ENCODE measurements at places on chromosomes 5 and 9.

GRCh38 chr9:4764033-4764432 lies 23.0 kb upstream of the AK3 start:
- DNase-seq: no peak

GRCh38 chr5:99243111-99243510 lies 314.3 kb upstream of the CHD1 start:
- DNase-seq: no peak

DNA sequence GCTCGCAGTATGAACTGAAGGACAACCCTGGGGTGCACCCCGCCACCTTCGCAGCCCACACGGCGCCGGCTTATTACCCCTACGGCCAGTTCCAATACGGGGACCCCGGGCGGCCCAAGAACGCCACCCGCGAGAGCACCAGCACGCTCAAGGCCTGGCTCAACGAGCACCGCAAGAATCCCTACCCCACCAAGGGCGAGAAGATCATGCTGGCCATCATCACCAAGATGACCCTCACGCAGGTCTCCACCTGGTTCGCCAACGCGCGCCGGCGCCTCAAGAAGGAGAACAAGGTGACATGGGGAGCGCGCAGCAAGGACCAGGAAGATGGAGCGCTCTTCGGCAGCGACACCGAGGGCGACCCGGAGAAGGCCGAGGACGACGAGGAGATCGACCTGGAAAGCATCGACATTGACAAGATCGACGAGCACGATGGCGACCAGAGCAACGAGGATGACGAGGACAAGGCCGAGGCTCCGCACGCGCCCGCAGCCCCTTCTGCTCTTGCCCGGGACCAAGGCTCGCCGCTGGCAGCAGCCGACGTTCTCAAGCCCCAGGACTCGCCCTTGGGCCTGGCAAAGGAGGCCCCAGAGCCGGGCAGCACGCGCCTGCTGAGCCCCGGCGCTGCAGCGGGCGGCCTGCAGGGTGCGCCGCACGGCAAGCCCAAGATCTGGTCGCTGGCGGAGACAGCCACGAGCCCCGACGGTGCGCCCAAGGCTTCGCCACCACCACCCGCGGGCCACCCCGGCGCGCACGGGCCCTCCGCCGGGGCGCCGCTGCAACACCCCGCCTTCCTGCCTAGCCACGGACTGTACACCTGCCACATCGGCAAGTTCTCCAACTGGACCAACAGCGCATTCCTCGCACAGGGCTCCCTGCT lies 3.8 kb downstream of the IRX1 start:
- no peak for DNase-seq

GRCh38 chr5:122341087-122341486 lies 29.1 kb downstream of the SNCAIP start:
- DNase-seq: no peak

GRCh38 chr9:114430457-114430856 lies 42.7 kb upstream of the AKNA start:
- DNase-seq: no peak

DNA sequence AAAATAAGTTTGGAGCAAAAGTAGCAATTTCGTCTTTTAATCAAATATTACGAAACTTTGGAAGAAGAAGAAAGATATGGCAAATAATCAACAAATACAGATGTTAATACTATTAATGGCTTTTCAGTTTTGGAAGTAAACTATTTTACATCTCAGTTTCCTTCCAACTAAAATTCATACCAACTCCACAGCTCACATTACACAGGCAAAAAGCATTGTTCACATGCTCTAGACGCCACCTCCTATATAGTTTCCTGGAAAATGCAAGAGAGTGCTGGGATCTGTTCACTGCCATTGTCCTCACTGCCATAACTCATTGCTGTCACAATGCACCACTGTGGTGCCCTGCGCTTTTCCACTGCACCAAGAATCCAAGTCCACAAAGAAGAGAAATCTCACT lies 149.0 kb upstream of the FTMT start:
- DNase-seq: no peak

GRCh38 chr5:10333154-10334006 lies 20.1 kb upstream of the MARCHF6 start:
- DNase-seq: no peak

DNA sequence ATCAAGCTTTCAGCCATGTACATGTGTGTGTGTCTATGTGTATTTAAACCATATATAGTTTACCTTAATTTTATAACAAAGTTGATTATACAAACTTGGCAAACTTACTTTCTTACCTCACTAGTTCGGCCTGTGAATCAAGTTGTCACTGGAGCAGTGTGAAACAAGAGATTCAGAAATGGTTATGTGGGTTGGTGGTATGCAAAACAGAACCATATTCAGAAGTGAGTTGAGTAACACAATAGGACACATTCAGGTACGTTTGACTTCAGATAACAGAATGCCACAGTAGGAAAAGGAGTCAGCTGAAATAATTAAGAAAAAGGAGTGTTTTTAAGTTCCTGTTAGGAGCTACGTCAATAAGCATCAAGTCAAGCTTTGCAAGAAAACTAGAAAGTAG lies 21.5 kb downstream of the XPA start:
- no peak for DNase-seq

DNA sequence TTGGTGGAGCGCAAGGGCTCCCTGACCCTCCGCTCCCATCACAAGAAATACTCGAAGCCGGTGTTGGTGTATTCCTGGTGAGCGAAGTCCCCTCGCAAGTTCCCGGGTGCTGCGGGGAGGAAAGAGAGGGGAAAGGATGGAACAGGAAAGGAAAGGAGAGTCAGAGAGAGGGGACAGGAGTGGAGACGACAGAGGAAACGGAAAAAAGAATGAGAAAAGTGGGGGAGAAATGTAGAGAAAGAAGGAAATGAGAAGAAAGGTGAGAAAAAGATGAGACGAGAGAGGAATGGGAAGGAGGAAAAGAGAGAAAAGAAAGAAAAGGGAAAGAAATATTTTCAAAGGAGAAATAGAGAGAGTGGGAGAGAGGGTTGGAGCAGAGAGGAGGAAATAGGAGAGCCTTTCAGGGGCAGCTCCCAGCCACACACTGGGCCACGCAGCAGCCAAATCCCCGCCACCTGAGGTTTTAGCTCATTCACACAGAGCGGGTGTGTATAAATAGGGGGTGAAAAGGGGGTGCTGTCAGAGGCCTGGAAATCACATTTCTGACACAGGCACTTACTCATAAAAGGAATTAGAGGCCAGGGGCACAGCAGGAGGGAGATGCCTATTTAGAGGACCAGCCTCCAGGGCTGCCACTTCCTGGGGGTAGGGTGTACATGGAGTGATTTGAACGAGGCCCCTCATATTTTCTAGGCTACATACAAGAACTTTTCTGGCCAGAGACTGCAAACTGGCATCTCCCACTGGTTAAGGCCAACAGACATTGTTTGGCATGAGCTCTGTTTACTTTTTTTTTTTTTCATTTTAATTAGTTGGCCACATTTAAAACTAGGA lies 555 bp downstream of the CFAP95 start:
- DNase-seq: no peak

DNA sequence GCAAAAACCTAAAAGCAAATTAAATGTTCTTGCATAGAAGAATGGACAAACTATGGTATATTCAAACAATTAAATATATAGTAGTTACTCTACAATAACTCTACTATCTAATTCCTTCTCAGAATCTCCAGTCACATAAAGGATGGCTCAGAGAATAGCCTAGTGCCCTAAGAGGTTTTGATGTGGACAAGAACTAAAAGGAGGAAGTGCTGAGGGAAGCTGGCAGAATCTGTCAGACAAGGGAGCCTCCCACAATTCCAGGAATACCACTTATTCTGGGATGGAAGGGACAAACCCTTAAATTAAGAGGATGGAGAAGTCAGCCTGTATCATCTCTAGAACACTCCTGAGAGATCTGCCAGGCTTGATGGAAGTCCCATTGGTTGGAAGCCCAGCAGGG lies 30.4 kb downstream of the TNFSF8 start:
- DNase-seq: no peak

- DNase-seq: no peak
Observed at GRCh38 chr9:137044037-137044436, 1.9 kb downstream of the NPDC1 start.

GRCh38 chr5:167699432-167699831 lies 592.0 kb upstream of the WWC1 start:
- no peak for DNase-seq

GRCh38 chr5:124581738-124582560 lies 164.5 kb downstream of the ZNF608 start:
- DNase-seq: no peak

DNA sequence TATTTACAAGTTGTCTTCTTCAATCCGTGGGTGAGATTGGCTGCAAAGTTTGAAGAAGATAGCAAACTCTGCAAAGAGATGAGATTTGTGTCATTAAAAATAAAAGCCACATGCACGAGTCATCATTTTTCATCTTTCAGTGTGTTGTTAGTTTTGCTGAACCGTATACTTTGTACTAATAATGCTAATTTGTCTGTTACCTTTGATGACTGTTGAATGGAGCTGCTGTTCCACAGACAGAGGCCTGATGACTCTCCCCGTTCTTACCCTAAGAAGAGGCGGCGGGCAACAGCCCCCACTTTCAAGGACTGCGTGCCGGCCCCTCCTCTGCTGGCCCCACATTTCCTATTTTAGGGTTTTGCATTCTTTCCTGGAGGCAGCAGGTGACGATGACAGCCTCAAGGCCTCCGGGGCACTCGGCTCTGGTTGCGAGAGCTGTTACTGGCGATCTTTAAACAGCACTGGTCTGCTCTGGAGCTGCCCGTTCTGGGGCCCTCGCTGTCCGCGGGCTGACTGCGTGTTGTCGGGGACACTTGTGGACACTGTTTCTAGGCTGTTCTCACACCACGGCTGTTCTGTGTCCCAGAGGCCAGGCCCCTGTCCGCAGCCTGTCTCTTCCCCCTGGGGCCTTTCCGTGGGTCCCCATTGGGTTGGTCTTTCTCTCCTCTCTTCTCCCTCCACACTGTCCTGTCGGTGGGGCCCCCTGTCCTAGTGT lies 35.1 kb downstream of the NDUFS6 start:
- no peak for DNase-seq

DNA sequence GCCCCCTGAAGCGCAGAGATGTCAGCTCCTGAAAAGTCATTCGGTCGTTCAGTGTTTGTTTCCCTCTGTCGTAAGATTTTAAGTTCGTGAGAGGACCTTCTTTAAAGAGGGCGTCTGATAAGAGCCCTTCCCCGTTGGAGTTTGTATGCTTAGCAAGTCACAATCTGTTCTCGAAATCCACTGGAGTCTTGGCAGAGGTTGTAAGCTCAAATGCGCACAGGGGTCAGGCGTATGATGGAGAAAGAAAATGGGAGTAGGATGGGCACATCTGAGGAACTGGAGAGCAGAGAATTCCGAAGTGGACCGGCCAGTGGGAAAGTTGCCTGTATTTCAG lies 710 bp downstream of the HSD17B4 start:
- DNase-seq: no peak

- no peak for DNase-seq
Observed at GRCh38 chr5:176413255-176413565, 3.1 kb downstream of the CLTB start.

DNA sequence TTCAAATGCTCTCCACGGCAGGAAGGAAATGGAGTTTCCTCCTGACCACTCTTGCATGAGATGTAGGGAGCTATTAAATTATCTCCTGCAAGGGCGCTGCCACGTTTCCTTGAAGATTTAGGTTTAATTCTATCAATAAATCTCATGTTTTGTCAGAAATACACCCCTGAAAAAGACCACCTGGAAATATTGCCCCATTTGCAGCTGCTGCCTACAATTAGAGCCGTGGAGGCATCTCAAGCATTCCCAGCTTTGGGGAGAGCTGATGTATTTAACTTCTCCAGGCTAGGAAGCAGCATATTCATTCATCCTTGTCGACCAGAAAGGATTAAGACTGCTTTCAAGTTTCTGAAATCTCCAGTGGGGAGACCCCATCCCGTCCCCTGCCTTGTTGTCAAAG lies 40.5 kb downstream of the CCNJL start:
- DNase-seq: no peak

DNA sequence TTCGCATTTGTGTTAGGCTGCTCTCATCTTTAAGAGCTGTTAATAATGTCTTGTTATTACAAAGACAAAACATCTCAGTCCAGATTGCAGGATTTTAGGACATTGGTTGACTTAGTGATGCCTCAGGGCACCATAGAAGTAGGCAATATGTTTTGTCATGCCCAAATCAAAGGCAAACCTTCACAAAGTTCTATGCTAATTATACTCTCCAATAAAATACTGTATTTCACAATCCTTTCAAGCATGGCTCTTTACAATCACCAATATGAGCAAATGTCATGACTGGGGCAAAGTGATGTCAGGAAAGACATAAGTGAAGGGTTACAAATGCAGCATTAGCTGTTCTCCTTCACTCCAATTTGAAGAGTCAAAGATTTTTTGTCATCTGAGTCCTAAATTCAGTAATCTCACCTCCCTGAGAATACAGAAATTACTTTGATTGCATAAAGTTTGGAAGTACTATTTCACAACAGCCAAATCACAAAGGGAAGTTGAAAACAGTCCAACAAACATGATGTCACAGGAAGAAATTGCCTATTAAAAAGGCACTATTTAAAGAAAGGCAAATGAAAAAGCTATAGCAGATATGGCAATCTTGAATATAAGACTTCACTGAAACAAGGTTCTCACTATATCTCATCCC lies 303.2 kb downstream of the PRR16 start:
- DNase-seq: no peak

DNA sequence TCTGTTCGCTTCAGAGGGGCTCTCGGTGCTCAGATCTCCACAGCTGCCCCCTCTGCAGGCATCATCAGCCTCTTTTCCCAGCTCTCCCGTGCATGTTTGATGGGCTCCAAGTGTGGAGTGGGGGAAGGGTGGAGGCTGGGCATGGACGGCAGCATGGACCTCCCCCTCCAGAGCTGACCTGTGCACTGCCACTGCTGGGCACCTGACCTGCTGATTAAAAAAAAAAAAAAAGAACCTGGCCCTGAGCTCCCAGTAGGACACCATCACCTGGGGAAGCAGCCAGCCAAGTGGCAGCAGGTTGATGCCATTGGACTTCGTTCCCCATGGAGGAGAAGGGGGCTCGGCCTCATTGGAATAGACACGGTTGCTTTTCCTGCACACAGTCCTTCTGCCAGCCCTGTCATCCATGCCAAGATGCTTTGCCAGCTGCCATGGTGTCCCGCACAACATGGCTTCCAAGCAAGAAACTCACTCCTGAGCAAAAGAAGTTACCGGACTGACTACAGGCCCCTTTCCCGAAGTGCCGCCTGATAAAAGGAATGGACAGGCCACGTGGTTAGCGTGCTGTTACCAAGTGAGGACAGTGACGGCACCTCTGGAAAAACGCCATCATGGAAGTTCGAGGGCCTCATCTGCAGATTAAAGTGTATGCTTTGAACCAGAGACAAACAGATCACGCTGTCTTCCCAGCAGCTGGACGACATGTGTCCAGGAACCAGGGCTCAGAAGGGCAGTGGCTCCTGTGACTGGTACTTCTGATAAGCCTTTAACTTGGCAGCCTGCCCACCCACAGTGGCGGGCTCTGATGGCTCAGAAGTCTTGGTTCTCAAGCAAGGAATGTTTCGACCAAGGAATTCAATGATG lies 14.7 kb upstream of the BRD3OS start:
- DNase-seq: no peak

Data from activated T-helper 1 cell treated with Interleukin-2 at 50 U/mL for 16 hours (primary cell).